ENCODE measurements at places on chromosomes 3 and 15.

- H3K36me3 ChIP-seq: peaks cover 7% of the 10 kb centered on the region
- no peak for DNase-seq
- no peak overlapping the region for H3K4me3 ChIP-seq
- no peaks in the 10 kb centered on the region for H3K27me3 ChIP-seq
- H3K4me1 ChIP-seq: peaks cover 14% of the 10 kb centered on the region
These were observed 60.0 kb downstream of the NR1I2 start for GRCh38 chr3:119841808-119842471.

DNA sequence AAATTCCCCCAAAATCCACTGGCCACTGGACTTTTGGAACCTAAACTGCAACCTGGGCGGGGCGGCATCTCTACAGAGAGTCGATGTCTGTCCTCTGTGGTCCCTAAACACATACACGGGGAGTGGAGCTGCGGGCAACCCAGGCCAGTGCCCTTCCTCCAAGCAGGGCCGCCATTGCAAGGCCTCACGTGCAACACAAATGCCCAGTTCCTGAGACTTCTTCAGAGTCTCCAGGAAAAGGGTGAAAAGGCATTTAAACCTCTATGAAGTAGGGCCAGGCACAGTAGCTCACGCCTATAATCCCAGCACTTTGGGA, 4.9 kb downstream of the MUC4 start:
- H3K36me3 ChIP-seq: no peaks in the 10 kb centered on the region
- no peak overlapping the region for H3K27ac ChIP-seq
- H3K4me3 ChIP-seq: no peak overlapping the region

DNA sequence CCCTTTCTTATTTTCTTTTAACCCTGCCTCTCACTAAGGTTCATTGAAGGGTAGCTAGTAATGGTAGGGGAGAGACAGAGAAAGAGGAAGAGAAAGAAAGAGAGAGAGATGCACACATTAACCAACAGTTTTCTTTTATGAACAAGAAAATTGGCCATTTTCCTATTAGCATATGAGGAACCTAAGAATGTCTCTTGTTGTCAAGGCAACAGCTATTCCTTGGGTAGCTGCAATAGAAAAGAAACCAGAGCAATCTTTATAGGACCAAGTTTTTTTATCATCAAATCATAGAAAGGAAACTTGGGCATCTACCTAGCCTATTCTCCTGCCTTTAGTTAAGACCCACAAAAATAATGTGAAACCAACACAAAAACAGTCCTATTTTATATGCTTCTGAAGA, 15.0 kb upstream of the CCDC39 start:
- no peak overlapping the region for H3K27ac ChIP-seq
- no peak for DNase-seq
- peaks cover 2% of the 10 kb centered on the region for H3K27me3 ChIP-seq
- H3K4me3 ChIP-seq: no peak overlapping the region
- no peaks in the 10 kb centered on the region for H3K4me1 ChIP-seq
- H3K36me3 ChIP-seq: no peaks in the 10 kb centered on the region

DNA sequence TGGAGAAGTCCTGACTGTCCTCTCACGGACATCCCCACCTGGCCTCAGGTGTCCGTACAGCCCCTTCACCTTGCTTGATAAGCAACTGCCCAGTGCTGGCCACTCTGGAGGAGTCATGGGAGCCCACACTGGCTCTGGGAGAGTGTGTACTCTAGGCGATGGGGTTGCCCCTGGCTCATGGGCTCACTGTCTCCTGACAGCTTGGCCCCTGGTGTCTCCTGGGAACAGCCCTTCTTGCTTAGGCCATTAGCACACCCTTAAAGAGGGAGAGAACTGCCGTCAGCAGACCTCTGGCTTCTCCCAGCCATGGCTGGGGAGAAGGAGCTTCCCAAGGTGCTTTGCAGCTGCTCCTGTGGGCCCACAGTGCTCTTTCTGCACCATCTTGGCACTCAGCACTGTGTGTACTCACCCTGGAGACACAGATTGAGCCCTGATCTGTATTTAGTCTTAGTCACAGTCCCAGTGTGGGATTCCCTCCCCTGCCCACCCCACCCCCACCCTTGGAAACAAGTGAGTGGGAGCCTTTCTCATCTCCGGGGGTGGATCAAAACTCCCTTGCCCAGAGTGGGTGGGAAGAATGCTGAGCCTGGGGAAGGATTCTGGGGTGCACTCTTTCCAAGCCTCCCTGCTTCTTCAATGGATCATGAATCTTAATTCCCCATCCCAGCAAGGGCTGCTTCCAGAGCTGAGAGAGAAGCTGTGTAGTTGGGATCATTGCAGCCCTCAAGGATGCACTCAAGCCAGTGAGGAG, 83.5 kb upstream of the ADPGK start:
- DNase-seq: no peak
- no peaks in the 10 kb centered on the region for H3K36me3 ChIP-seq
- H3K27me3 ChIP-seq: peaks cover 17% of the 10 kb centered on the region
- H3K27ac ChIP-seq: no peak overlapping the region

DNA sequence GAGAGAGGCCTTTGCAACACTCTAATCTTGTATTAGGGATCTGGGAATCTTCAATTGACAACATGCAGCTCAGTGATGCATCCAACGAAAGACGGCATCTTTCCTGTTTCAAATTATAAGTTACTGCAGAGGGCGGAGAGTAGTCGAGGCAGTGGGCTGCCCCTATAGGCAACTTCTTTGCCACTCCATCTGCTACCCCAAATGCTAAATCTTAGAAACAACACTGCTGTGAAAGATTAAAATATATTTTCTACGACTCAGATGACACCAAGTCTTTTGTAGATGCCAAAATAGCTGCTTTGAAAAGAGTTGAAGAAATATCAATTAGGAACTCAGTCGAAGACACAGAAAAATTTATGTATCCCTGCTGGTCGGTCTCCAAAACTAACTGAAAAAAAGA, 161.0 kb upstream of the FEZF2 start:
- H3K36me3 ChIP-seq: no peaks in the 10 kb centered on the region
- H3K4me1 ChIP-seq: no peaks in the 10 kb centered on the region
- no peak overlapping the region for H3K4me3 ChIP-seq

GRCh38 chr3:190840146-190840545, 22.3 kb downstream of the GMNC start:
- no peak for DNase-seq
- H3K36me3 ChIP-seq: no peaks in the 10 kb centered on the region
- H3K27ac ChIP-seq: no peak overlapping the region
- no peaks in the 10 kb centered on the region for H3K27me3 ChIP-seq

DNA sequence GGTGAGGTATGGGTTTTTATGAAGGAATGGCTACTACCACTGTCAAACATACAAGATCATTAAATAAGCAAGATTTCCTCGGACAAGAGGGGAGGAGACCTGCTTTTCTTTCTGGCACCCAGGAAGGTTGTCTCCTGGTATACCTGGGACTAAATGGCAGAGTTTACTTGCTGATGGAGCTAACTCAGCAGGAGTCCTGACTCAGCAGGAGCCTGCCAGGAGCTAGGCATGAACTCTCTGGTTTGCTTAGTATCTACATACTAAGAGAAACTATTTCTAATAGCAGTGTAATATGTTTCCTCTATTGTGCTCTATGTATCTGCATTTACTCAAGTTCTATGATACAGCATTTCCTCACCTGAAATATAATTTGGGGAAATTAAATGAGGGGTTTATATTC, 404.2 kb downstream of the RSL24D1 start:
- H3K4me1 ChIP-seq: peaks cover 20% of the 10 kb centered on the region
- DNase-seq: no peak
- H3K4me3 ChIP-seq: no peak overlapping the region
- H3K27me3 ChIP-seq: no peaks in the 10 kb centered on the region

DNA sequence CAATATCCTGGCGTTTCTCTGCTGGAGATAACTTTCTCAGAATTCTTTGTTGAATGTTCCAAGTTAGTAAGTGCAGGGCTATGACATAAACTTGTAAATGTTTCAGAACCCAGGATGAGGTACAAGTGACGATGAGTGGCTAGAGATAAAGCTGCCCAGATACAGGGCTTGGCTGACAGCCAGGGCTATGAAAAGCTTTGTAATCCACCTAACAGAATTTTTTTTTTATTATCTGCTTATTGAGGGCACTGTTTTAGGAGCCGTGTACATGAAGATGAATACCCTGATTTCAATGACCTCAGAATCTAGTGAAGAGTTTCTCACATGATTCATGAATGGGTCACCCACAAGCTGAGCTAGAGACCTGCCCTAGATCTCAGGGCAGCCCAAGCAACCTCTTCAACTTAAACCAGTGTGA, 431.4 kb downstream of the DIPK2A start:
- H3K4me1 ChIP-seq: no peaks in the 10 kb centered on the region
- H3K27me3 ChIP-seq: no peaks in the 10 kb centered on the region
- no peak overlapping the region for H3K4me3 ChIP-seq
- H3K27ac ChIP-seq: no peak overlapping the region
- DNase-seq: no peak
- no peaks in the 10 kb centered on the region for H3K36me3 ChIP-seq

GRCh38 chr15:101694261-101694660, 30.0 kb downstream of the TARS3 start:
- no peak overlapping the region for H3K27ac ChIP-seq
- DNase-seq: no peak
- no peaks in the 10 kb centered on the region for H3K4me1 ChIP-seq
- no peaks in the 10 kb centered on the region for H3K27me3 ChIP-seq
- H3K4me3 ChIP-seq: no peak overlapping the region
- H3K36me3 ChIP-seq: peaks cover 32% of the 10 kb centered on the region

DNA sequence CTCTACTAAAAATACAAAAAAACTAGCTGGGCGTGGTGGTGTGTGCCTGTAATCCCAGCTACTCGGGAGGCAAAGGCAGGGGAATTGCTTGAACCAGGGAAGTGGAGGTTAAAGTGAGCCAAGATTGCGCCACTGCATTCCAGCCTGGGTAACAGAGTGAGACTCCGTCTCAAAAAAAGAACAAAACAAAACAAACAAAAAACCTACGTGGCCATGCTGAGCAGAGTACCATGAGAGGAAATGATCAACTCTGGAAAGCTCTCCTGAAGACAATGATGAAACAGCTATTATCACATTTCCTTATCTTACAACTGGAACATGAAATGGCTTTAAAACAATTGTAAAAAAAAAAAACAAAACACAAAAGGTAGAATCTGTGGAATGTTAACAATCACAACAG, 75.2 kb downstream of the CHSY1 start:
- H3K27me3 ChIP-seq: no peaks in the 10 kb centered on the region
- DNase-seq: no peak
- H3K4me3 ChIP-seq: no peak overlapping the region
- H3K4me1 ChIP-seq: peaks cover 39% of the 10 kb centered on the region

GRCh38 chr3:51350751-51351150, 34.3 kb upstream of the MANF start:
- no peak for DNase-seq
- H3K27ac ChIP-seq: no peak overlapping the region
- H3K36me3 ChIP-seq: no peaks in the 10 kb centered on the region
- H3K4me1 ChIP-seq: peaks cover 11% of the 10 kb centered on the region

GRCh38 chr3:169526246-169526645, 137.3 kb downstream of the MECOM start:
- no peaks in the 10 kb centered on the region for H3K4me1 ChIP-seq
- no peak for DNase-seq

DNA sequence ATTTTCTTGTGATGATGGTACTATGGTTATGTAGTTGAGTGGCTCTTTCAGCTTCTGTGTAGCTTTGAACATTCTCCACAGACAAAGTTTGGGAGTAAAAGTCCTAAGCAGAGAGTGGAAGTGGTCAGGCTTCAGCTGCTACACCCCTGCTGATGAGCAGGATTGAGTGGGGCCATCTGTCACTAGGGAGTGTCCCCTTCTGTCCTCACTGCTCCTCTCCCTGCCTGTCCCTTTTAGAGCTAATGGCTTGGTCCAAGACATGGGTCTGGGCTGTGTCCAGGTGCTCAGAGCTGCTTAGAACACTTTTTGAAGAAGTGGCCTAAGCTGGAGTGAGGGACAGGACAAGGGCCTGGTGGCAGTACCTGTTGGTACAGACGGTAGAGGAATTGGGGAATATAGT, 15.1 kb downstream of the MYZAP start:
- H3K4me1 ChIP-seq: no peaks in the 10 kb centered on the region
- no peak for DNase-seq
- H3K36me3 ChIP-seq: no peaks in the 10 kb centered on the region
- H3K4me3 ChIP-seq: no peak overlapping the region
- no peaks in the 10 kb centered on the region for H3K27me3 ChIP-seq
- H3K27ac ChIP-seq: no peak overlapping the region

GRCh38 chr3:20842594-20843436, 656.8 kb upstream of the SGO1 start:
- H3K27ac ChIP-seq: no peak overlapping the region
- no peak overlapping the region for H3K4me3 ChIP-seq
- no peaks in the 10 kb centered on the region for H3K27me3 ChIP-seq
- H3K4me1 ChIP-seq: no peaks in the 10 kb centered on the region

DNA sequence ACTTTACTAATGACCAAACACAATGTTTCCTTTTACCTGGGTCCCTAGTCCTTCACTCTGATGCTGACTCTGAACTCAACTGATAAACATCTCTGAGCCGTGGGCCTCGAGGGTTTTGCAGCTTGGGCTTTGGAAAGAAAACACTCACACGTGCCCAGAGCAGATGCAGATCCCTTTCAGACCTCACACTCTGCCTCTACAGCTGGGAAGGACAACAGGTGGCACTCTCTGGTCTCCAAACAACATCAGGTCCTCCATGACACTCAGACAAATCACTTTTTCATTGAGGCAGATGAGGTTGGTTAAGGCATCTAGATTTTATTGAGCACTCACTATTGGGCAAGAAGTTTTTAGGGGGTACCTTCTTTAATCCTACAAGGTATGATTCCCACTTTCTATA, 64.7 kb upstream of the NTRK3 start:
- no peak overlapping the region for H3K4me3 ChIP-seq
- DNase-seq: no peak
- no peaks in the 10 kb centered on the region for H3K27me3 ChIP-seq
- H3K27ac ChIP-seq: no peak overlapping the region
- no peaks in the 10 kb centered on the region for H3K4me1 ChIP-seq

DNA sequence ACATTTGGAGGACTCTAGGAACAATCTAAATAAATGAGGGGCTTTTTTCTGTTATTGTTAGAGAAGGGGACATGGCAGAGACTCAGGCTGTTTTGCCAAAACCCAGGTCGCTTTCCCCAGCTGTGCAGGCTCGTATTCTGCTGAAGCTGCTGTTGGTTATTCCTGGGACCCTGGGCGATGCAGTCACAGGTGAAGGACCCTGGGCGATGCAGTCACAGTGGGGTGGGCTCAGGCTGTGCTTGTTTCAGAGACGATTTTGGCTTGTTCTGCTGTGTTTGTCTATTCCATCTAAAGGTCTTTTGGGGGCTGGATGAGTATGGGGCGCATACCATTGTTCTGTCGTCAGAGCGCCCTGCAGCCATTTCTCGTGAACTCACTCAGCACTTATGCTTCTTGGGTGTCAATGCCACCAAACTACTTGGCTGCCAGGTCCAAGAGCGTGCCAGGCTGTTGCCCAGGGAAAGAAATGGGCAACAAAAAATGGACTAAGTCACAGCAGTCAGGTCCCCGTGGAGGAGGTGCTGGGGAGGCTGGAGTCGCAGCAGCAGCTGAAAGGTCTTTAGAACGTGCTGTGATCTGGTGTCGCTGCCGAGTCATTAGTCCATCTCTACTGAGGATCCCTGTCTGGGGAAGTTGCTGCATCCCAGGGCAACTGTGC, 151.4 kb downstream of the CHDH start:
- no peak for DNase-seq
- peaks cover 29% of the 10 kb centered on the region for H3K4me1 ChIP-seq
- no peak overlapping the region for H3K4me3 ChIP-seq
- H3K36me3 ChIP-seq: no peaks in the 10 kb centered on the region

Measured in common myeloid progenitor, CD34-positive (primary cell).